ENCODE measurements at places on chromosomes 2 and 18.

DNA sequence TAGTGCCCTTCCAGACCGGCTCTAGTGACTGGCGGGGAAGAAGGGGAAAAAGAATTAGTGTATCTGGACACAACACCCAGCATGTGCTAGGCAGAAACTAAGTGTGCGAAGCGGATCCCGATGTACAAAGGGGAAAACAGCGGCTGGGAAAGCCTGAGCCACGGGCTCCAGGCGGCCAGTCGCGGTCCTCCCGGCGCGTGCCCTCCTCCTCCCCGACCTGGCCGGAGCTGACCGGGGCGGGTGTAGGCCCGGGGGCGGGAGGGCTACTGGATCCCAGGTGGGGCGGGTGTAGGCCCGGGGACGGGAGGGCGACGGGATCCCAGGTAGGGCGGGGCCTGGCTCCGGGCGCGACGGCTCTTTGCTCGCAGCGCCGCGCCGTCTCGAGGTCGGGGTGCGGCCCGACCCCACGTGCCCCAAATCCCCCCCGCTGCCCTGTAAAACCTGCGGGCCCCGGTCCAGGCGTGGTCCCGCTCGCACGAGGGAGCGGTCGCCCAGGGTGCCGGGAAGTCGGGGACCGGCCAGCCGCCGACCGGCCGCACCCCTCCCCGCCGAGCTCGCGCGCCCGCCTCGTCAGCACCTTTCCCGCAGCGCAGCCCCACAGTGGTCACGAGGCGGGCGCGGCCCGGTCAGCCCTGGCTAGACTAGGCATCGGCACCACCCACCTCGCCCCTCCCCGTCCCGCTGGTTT lies 48.8 kb downstream of the C2orf42 start:
- DNase-seq = no peak

- no peak for DNase-seq
Measured at GRCh38 chr2:15986068-15986560, 45.8 kb downstream of the MYCN start.

GRCh38 chr2:62477573-62477972 lies 28.4 kb downstream of the TMEM17 start:
- no peak for DNase-seq

GRCh38 chr18:11736656-11737055 lies 47.6 kb downstream of the GNAL start:
- DNase-seq = no peak

DNA sequence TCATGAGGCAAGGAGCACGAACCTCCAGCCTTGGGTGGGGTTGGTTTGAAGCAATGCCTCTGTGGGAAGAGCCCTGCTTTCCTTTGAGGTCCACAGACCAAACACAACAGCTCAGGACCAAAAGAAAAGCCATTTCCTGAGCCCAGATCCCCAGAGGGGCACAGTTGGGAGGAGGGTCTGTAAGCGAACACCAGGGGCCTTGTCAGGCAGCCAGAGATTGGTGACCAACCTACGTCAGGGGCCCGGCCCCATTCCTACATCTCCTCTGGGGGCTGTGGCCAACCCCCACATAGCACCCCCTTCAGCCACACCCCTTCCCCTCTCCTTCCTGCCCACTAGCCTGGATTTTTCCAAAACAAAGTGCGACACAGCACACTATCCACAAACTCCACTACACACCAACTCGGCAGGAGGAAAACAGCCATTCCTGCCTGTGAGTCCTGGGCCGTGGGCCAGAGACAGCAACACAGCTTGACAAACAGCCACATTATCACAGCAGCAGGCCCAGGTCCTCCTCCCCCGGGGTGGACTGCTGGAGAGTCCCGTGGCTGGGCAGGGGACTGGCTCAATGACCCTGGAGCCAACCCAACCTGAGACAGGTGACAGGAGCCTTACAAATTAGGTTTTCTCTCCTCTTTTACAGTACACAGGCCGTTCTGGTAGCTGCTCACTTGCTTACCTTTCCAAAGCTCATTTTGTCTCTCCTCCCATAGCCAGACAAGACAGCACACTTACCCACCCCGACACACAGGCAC lies 98.8 kb downstream of the TNS1 start:
- peak; percentile 68 for DNase-seq

GRCh38 chr2:79219383-79219988 lies 59.9 kb upstream of the REG3A start:
- no peak for DNase-seq

GRCh38 chr2:149410701-149411484 lies 80.5 kb downstream of the LYPD6 start:
- DNase-seq = no peak

DNA sequence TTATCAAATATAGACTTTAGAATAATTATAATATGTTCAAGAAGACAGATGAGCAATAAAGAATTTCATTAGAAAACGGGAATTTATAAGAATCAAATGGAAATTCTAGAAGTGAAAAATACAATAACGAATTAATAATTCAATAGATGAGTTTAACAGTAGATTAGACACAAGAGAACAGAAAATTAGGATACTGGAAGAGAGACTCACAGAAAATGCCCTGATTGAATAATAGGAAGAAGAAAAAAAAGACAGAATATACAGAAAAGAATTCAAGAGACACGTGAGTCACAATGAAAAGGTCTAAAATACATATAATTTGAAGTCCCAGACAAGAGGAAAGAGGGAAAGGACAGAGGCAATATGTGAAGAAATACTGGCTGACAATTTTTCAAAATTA lies 354.7 kb downstream of the CLIP4 start:
- DNase-seq = no peak

- no peak for DNase-seq
Measured at GRCh38 chr2:74349889-74350288, 6.7 kb upstream of the SLC4A5 start.

DNA sequence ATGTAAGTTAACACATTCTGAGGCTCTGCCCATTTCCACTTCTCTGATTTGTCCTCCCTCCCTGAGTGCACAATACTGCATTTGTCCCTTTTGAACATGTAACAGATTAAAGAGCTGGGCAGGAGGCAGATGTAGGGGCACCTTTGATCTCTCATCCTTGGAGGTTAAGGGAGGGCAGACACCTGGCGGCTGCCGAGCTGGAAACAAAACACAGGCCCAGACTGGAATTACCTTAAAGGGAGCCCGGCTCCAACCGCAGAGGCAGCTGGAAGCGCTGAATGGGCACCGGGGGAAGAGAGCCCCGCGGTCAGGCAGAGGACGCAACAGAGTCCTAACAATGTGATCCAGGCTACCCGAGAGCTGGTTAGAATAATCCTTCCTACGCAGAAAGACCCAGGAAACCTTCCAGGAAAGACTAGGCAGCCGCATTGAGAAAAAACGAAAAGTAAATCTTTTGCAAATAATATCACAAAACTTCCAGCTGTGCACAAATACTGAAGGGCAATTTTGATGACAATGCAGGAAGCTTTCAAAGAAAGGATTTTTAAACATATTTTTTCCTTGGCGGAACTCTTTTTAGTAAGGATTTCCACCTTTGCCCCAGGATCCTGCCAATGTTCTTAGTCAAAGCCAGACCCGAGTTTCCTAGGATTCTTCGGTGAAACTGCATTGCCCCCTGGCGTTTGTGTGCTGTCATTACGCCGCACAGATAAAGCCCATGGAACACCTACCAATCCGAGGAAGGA lies 216.0 kb downstream of the TGIF1 start:
- DNase-seq = peak; percentile 84

DNA sequence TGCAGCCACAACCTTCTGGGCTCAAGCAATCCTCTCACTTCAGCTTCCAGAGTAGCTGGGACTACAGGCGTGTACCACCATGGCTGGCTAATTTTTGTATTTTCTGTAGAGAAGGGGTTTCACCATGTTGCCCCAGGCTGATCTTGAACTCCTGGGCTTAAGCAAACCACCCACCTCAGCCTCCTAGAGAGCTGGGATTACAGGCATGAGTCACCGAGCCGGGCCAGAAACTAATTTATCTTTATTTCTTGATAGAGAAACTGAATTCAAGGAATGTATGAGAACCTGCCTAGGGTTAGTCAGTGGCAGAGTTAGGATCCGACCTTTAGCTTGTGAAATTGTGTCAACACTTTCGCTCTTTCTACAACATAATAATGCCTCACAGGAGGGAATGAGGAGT lies 19.3 kb upstream of the ITGAV start:
- no peak for DNase-seq

DNA sequence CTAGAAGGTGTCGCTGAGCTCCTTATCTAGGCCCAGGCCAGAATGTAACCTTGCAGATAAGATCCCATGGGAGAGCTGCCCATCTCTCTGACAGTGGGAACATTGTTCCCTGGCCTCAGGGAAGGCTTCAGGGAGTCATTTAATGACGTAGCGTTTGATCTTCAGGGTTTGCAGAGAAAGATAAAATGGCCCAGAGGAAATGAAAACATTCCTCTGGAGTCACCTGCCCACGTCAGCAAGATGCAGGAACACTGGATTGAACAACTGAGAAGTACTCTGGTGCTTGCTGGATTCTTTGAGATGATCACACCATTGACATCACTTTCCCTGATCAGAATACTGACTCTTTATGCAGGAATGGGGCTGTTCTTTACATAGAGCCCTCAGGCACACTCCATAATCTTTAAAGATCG lies 51.6 kb downstream of the MAPK4 start:
- DNase-seq = no peak

DNA sequence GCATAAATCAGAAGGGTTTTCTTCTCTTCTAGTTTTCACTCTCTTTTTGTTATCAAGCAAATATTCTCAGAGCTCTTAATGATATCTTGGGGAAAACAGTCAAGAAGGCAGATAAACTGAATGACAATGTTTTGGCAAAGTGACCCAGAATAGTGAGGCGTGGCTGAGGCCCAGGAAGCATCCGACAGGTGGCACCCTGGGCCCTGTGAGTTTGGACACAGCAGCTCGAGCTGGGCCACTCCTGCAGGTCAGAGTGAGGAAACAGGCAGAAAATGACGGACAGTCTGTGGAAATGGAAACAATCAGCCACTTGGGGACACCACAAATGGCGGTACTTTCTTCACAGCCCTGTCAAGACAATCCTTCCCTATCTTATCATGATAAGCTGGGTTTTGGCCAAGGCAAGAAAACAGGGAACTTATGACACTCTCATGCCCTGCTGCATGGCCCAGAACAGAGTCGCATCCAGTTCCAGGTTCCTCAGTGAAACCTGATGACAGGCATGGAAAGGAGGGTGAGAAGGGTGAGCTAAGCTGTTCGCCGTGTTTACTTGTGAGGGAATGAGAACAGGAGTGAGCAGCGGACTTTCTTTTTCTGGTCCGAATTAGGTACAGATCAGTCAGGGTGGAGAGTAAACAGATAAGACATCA lies 32.1 kb downstream of the MRPL44 start:
- no peak for DNase-seq

- DNase-seq = peak; percentile 13
Measured at GRCh38 chr2:172225786-172226185, 123.1 kb upstream of the DLX2 start.

DNA sequence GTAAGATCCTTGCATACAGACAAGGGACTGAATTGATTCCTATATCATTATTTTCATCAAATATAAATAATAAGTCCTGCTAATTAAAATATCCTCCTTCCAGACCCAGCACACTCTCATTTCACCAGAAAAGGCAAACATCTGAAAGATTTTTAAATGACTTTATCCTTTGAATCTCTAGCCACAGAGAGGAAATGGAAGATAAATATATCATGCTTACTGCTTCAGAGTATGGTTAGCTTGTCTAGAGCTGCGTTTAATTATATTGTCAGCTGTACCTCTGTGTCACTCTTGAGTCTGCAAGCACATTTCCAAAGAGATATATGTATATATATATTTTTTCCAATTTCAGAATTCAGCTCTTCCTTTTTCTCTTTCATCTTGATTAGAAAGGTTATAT lies 232.7 kb downstream of the TRIB2 start:
- DNase-seq = no peak

DNA sequence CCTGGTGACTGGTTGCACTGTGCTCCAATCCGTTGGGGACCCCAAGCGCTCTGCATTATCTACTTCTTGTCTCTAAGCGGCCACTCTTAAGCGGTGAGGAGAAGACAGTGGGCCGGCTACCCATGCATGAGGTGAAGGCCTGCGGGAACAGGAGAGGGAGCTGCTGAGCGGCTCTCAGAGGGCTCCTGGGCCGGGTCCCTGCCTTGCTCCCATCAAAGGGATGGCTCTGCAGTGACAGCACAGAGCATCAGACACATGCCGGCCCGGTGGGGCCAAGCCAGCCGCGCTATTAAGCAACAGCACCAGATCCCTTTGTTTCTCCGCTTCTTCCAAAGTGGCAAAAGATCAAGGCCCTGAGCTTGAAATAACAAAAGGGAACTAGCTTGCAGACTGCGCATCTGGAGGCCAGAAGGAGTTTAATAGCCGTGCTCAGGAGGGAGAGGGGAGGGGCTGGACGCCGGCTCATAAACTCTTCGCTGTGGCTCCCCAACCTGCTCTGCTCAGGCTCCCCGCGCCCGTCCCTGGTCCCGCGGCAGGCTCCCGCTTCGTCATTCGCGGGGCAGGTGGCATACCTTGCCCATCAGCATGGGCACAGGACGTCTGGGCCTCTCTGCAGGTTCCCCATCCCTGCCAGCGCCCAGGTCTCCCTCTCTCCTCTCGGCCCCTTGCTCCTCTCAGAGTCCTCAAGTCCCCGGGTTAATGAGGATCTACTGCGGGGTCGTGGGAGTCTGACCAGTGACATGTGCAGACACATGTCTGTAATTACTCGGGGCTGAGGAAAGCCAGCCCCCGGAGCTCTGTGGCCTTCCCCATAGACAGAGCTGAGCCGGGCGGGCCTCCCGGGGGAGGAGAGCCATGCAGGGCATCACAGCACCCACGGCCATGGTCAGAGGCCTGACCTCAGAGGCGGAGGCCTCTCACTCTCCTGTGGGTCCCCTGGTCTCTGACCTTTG lies 96.7 kb downstream of the ASB1 start:
- peak; percentile 94 for DNase-seq

GRCh38 chr2:231926761-231927565 lies 767 bp upstream of the NPPC start:
- DNase-seq = no peak

DNA sequence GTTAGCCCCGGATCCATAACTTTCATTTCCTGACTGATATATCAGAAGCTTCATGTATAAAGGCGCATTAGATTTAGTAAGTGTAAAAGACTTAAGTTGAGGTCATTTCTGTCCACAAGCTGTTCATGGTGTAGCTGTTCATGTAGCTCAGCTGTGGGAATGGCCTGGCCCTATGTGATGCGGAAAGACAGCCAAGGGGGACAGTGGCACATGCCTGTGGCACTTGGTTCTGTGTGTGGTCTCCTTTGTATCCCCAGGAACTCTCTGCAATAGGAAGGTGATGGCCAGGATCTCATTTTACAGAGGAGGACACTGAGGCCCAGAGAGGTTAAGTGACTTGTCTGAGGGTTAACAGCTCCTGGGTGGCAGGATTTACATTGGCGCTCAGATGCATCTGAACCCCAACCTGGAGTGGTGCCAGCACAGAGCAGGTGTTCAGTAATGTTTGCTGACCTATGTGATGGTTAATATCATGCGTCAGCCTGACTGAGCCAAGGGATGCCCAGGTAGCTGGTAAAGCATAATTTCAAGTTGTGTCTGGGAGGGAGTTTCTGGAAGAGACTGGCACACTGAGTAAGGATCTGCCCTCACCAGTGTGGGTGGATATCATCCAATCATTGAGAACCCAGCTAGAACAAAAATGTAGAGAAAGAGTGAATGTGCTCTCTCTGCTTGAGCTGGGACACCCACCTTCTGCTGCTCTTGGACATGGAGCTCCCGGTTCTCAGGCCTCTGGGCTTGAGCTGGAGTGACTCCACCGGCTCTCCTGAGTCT lies 25.4 kb downstream of the HPCAL1 start:
- no peak for DNase-seq

All from lower leg skin (tissue), 4 donors.